ENCODE measurements at places on chromosomes 2 and 18. TPM values are rescaled to one million over a fixed set of nuclear protein-coding genes. Genes with fewer than 3 reads are reported as not detected.

Gene CREG2
- not detected for polyA plus RNA-seq

DNA sequence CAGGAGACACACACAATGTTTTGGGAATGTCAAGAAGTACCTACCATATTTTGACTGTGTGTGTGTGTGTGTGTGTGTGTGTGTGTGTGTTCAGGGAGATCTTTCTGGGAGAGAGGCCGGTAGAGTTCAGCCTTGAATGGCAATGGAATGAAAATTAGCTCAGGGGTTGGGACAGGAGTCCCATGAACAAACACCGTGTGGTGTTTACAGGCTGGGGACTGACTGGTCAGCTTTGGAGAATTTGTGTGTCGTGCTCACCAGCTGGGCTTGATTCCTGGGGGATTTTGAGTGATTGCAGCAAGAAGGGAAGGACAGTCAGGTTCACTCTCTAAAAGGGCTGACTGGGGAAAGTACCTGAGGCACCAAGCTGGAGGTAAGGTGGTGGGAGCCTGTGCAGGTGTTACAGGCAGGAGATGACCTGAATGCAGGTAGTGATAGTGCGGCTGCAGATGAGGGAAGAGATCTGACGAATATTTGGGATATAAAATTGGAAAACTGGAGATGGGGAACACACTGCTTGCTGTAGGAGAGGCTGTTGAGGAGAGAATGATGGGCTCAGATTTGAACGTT lies 2.5 kb upstream of the ADNP2 start:
- peak overlapping the region; percentile 11 for H3K27ac ChIP-seq
- DNase-seq, result peak; percentile 17
- H3K4me3 ChIP-seq, result no peak overlapping the region
- no peaks in the 10 kb centered on the region for H3K4me1 ChIP-seq
- no peaks in the 10 kb centered on the region for H3K36me3 ChIP-seq

- H3K27me3 ChIP-seq, result no peaks in the 10 kb centered on the region
- peak; percentile 22 for DNase-seq
- H3K36me3 ChIP-seq, result no peaks in the 10 kb centered on the region
- no peak overlapping the region for H3K27ac ChIP-seq
These were observed 35.7 kb downstream of the LYPD6 start for GRCh38 chr2:149365931-149366583.

- no peaks in the 10 kb centered on the region for H3K27me3 ChIP-seq
- no peak overlapping the region for H3K27ac ChIP-seq
- DNase-seq, result no peak
- H3K4me3 ChIP-seq, result no peak overlapping the region
- H3K4me1 ChIP-seq, result no peaks in the 10 kb centered on the region
These were observed 47.2 kb downstream of the RAD51AP2 start for GRCh38 chr2:17470855-17471641.

- no peak overlapping the region for H3K4me3 ChIP-seq
- no peak for DNase-seq
- H3K27ac ChIP-seq, result no peak overlapping the region
- no peaks in the 10 kb centered on the region for H3K4me1 ChIP-seq
- peaks cover 3% of the 10 kb centered on the region for H3K27me3 ChIP-seq
These were observed 267.8 kb upstream of the HDAC4 start for GRCh38 chr2:239668651-239669050.

- no peaks in the 10 kb centered on the region for H3K27me3 ChIP-seq
- no peak for DNase-seq
- H3K4me1 ChIP-seq, result no peaks in the 10 kb centered on the region
These were observed 21.2 kb downstream of the PARD3B start for GRCh38 chr2:204566439-204566838.

GRCh38 chr2:171178993-171179392 lies 18.3 kb upstream of the TLK1 start:
- DNase-seq, result no peak
- H3K36me3 ChIP-seq, result no peaks in the 10 kb centered on the region
- no peaks in the 10 kb centered on the region for H3K4me1 ChIP-seq
- H3K4me3 ChIP-seq, result no peak overlapping the region

- no peak overlapping the region for H3K27ac ChIP-seq
- no peak overlapping the region for H3K4me3 ChIP-seq
- H3K4me1 ChIP-seq, result no peaks in the 10 kb centered on the region
These were observed 46.4 kb downstream of the HEATR5B start for GRCh38 chr2:37037771-37038170.

- no peaks in the 10 kb centered on the region for H3K36me3 ChIP-seq
- DNase-seq, result no peak
- H3K4me3 ChIP-seq, result no peak overlapping the region
- no peaks in the 10 kb centered on the region for H3K27me3 ChIP-seq
- H3K27ac ChIP-seq, result no peak overlapping the region
These were observed 850.4 kb upstream of the FSHR start for GRCh38 chr2:50004667-50005066.

DNA sequence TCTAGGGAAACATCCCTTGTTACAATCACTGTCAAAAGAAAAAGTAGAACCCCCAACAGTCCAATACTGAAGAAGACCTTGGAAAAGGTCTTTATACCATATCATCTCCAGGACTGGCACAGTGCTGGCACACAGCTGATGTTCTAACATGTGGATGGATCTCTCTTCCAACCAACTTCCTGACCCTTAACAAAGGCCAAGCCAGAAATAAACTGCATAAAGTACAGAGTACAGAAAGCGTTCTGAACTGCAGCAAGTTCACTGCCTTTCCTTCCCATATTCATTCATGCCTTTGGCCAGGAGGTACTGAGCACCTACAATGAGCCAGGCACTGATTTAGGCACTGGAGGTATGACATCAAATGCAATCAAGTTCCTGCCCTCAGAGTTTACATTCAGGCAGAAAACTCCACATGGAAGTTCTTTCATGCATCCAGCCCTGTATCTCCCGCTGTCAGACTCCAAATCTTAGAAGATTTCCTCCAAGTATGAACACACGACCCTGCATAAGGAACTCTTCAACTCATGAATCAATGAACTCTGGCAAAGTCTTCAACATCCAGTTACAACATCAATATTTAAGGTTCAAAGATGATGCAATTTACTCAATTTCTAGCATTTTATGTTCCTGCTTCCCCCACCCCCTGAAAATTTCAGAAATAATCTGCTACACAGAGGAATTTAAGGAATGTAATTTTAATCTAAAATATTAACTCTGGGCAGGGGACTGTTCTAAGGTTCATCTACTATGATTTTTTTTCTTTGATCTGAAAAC lies 33.8 kb downstream of the ACVR1 start:
- no peak for DNase-seq
- H3K27ac ChIP-seq, result no peak overlapping the region
- peaks cover 40% of the 10 kb centered on the region for H3K4me1 ChIP-seq
- H3K4me3 ChIP-seq, result no peak overlapping the region
- no peaks in the 10 kb centered on the region for H3K27me3 ChIP-seq

- H3K27me3 ChIP-seq, result no peaks in the 10 kb centered on the region
- DNase-seq, result no peak
- H3K27ac ChIP-seq, result no peak overlapping the region
- H3K4me1 ChIP-seq, result no peaks in the 10 kb centered on the region
- no peak overlapping the region for H3K4me3 ChIP-seq
- H3K36me3 ChIP-seq, result no peaks in the 10 kb centered on the region
These were observed 151.0 kb downstream of the MREG start for GRCh38 chr2:215862351-215862771.

DNA sequence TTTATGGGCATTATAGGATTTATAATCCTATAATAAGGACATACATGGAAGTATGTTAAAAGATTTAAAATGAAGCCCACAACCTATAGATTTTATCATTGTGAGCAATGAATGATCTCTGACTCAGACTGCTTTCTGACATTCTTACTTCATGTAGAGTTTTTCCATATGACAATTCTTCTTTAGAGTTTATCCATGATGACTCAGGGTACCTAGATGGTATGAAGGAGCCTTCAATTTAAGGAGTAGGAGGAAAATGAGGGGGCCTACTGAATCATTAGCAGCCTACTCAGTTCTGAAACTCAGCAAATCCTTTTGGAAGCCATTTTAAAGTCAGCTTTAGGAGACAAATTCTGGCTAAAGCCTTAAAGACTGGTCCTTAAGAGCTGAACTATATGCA lies 10.4 kb downstream of the PELI1 start:
- peaks cover 4% of the 10 kb centered on the region for H3K4me1 ChIP-seq
- no peak for DNase-seq
- H3K36me3 ChIP-seq, result no peaks in the 10 kb centered on the region

Data from pancreas (tissue), 10 donors.